Kidney epithelial cell (primary cell): ENCODE measurements at places on chromosomes 3 and 15.

GRCh38 chr15:59614153-59614552 is 2.6 kb downstream of the GCNT3 start:
- DNase-seq = no peak

- DNase-seq = no peak
Observed at GRCh38 chr3:17116007-17116600, 231.3 kb downstream of the PLCL2 start.

DNA sequence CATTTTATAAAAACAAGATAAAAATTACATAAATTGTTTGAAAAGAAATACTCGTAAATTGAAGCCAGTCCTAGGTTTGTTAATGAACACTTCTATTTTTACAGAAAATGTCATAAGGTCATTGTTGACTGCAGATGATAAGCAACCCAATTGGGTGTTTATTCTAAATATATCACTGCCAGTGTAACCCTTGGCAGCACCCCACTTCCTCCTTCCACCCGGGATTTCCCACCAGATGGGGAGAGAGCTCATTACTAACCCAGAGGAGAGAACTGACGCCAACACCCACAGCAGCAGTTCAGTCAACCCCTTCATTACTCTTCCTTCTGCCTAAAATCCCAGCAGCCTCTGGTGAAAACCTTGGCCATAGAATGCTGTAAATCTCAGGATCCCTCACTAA is 307.6 kb downstream of the GAP43 start:
- DNase-seq = no peak

DNA sequence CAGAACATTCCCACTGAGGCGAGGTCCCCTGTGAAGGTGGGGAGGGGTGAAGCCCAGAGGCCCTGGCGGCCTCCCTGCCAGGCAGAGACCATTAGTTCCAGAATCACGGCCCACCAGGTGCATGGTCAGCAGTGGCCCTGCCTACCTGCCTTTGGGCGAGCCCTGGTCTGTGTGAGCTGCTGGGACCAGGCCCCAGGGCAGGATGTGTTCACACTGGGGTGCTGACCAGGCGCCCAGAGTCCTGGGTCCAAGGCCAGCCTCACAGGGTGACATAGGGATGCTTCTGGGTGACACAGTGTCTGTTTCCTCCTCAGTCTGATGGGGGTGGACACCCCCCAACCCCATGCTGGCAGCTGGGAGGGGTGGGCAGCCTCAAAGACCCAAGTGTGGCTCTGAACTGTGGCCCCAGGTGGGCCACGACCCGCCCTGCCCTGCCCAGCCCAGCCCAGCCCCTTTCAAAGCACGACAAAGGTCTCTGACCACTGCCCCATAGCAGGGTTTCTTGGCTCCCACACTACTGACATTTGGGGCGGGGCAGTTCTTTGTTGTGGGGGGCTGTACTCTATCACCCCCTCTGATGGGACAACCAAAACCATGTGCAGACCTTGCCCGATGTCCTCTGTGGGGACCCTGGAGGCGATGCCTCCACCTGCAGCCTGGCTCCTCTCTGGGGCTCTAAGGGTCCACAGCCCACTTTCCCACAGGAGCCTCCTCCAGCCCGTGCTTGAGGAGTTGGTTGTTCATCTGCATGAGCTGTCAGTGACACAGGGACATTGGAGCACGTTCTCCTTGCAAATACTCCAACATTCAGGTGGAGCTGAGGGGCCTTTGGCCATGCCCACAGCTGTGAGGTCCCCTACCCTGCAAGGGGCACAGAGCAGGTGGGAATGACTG is 44.8 kb upstream of the SLC41A3 start:
- DNase-seq = no peak

GRCh38 chr15:85024509-85025336 is 43.1 kb downstream of the PDE8A start:
- peak; percentile 53 for DNase-seq

- no peak for DNase-seq
Observed at GRCh38 chr15:33392453-33392852, 81.7 kb downstream of the RYR3 start.

- no peak for DNase-seq
Observed at GRCh38 chr3:118810499-118811035, 224.1 kb downstream of the IGSF11 start.

- DNase-seq = no peak
Observed at GRCh38 chr3:135103917-135104316, 308.9 kb downstream of the EPHB1 start.

DNA sequence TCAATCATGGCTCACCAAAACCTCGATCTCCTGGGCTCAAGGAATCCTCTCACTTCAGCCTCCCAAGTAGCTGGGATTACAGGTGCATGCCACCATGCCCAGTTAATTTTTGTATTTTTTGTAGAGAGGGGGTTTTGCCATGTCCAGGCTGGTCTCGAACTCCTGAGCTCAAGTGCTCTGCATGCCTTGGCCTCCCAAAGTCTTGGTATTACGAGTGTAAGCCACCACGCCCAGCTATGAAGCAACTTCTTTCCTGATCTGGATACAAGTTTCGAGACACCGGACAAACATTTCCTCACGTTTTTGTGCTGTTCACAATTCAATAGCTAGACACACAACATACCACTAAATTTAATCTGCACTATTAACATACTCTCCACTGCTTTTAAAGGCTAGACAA is 3.4 kb upstream of the SYNM start:
- no peak for DNase-seq

GRCh38 chr15:101523560-101523940 is 34.0 kb upstream of the PCSK6 start:
- no peak for DNase-seq

DNA sequence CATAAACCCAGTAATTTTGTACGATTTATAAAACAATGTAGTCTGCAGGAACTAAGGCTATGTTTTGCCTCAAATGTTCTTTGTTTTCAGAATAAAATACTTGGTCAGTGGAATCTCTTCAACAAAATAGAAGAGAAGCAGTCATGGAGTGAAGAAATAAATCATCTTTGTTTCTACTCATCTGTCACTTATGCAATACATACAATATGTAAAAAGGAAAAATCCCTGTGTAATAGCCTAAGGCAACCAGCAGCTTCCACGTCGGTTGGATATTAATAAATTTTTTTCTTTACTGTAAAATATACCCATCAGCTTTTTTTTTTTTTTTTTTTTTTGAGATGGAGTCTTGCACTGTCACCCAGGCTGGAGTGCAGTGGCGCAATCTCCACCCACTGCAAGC is 5.2 kb upstream of the WDR5B start:
- no peak for DNase-seq

GRCh38 chr3:71978150-71978721 is 193.3 kb upstream of the PROK2 start:
- DNase-seq = no peak

DNA sequence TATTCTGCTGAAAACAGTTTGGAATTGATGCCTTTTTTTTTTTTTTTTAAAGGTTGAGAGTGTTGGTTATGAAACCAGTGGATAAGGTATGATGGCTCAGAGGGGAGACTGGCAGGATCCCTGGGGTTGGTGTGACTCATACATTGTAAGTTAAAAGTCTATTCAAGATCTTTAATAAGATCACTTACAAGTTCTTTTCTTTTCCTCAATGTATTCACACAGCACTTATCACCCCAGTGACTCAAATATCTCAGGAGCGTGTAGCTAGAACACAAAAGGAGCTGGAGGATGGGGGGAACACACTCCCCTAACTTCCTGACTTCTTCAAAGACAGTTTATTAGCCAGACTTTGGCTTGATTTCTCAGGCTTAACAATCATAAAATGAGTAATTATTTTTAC is 285.3 kb downstream of the SV2B start:
- peak; percentile 71 for DNase-seq

- no peak for DNase-seq
Observed at GRCh38 chr3:69115731-69116130, 6.7 kb downstream of the LMOD3 start.

DNA sequence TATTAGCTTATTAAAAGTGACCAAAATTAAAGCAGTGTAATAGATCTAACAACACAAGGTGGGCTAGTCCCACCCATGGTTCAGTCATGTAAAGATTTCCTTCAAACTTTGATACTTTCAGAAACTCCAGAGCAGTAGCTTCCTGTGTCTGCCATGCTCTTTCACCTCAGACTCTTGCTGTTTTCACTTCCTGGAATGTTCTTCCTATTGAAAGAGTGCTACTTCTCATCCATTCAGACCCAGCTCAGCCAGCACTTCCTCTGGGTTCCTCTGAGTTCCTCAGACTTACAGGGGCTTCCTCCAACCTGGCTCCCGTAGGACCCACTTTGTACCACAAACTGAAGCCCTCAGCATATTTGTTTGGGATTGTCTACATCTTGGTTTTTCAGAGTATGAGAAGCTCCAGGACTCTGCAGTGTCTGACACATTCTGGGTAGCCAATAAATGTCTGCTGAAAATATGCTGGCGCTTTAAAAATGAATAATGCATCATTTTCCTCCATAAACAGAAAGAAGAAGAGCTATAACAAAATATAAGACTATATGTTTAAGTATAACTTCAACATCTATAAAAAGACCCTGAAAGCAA is 18.0 kb downstream of the NCEH1 start:
- DNase-seq = no peak

- DNase-seq = peak; percentile 21
Observed at GRCh38 chr3:52339612-52340011, 23.5 kb downstream of the DNAH1 start.

GRCh38 chr3:188875413-188875812 is 296.4 kb upstream of the TPRG1 start:
- DNase-seq = no peak

- DNase-seq = no peak
Observed at GRCh38 chr3:98500019-98500418, 2.5 kb downstream of the OR5K2 start.

DNA sequence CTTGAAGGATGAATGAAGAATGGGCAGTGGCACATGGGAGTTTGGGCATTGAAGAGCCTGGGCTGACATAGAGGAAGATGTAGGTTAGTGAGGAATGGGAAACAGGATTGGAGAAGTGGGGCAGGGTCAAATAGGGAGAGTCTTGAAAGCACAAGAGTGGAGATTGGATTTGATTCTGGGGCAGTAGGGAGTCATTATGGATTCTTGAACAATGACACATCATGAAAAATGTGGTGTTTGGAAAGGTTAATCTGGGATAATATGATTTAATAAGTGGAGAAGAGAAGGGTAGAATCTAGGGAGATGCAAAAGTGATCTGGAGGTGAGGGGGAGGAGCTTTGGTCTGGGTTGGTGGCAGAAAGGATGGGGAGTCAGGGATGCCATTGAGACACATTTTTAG is 45.4 kb upstream of the ROPN1 start:
- DNase-seq = no peak

- no peak for DNase-seq
Observed at GRCh38 chr15:80003934-80004472, 33.0 kb upstream of the BCL2A1 start.

DNA sequence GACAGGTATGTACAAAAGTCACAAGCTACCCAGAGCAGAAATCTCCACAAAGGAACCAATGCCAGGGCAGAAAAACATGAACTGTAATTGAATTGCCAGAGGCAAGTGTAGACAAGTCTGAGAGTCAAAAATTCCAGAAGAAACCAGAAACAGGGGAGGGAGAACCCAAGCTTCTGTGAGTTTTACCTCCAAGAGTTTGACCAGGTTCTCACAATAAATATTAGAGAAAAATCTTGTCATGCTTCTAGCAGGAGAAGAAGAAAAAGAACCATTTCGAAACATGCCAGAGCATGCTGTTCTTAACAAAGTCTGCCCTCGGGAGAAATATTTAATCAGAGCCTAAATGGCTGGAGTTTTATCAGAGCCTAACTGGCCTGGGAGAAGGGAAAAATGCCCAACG is 32.5 kb upstream of the AP3B2 start:
- no peak for DNase-seq

- no peak for DNase-seq
Observed at GRCh38 chr3:13547591-13548371, 1.1 kb upstream of the FBLN2 start.

- DNase-seq = no peak
Observed at GRCh38 chr3:117752984-117753717, 1043.6 kb downstream of the TUSC7 start.

GRCh38 chr15:33040496-33040895 is 154.0 kb downstream of the FMN1 start:
- no peak for DNase-seq

- no peak for DNase-seq
Observed at GRCh38 chr3:191958980-191959671, 498.2 kb downstream of the PYDC2 start.

DNA sequence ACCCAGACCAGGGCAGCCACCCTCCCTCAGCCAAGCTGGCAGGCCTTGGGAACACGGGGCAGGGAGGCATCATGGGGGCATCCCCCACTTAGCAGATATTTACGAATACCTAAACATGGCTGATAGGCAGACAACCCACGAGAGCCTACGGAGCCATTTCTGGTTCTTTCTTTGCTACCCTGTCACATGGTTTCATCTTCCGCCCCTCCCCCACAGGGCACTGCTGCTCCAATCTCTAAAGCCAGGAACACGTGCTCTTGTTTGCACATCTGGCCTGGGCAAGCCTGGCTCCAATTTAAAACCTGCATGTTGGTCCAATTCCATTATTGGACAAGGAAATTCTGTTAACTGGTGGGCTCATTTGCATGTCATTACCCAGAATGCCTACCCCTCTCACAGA is 447.4 kb upstream of the NR2F2 start:
- no peak for DNase-seq

DNA sequence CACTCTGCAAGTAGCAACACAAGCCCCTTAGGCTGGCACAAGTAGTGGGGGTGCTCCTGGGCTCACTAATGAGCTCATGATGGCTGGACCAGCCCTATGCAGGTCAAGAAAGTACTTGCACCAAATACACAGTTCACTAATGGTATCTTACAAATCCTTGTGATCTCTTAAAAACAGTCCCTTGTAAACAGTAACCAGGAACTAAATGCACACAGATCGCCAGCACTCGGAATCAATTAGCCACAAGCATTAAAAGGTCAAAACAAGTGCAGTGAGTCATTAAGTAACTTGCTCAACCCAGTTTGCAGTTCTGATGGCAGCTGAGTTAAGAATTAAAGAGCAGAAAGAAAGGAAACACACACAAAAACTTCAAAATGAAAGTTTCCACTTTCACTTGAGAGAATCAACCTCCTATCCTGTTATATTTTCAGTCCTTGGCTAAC is 43.2 kb downstream of the ARHGEF3 start:
- DNase-seq = peak; percentile 87

DNA sequence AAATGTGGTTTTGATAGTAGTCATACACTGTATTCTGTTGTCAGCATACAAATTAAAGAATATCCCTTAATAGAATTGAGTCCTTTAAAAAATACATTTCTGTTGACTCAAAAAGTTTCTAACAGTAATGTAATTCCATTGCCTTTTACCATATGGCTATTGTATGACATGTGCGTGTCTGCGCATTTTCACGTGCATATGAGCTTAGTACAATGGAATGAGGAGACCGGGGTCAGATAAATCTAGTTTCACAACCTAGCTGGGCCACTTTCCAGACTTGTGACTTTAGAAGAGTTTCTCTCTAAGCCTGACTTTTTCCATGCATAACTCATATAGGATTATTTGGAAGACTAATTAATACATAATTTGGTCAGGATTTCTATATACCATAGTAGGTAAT is 38.7 kb downstream of the ZBTB38 start:
- no peak for DNase-seq
